IMR-90 (cell line): ENCODE measurements at places on chromosomes 12 and 14.
A peak's percentile ranks its signal among the peaks of the same experiment; 100 is the strongest.

DNA sequence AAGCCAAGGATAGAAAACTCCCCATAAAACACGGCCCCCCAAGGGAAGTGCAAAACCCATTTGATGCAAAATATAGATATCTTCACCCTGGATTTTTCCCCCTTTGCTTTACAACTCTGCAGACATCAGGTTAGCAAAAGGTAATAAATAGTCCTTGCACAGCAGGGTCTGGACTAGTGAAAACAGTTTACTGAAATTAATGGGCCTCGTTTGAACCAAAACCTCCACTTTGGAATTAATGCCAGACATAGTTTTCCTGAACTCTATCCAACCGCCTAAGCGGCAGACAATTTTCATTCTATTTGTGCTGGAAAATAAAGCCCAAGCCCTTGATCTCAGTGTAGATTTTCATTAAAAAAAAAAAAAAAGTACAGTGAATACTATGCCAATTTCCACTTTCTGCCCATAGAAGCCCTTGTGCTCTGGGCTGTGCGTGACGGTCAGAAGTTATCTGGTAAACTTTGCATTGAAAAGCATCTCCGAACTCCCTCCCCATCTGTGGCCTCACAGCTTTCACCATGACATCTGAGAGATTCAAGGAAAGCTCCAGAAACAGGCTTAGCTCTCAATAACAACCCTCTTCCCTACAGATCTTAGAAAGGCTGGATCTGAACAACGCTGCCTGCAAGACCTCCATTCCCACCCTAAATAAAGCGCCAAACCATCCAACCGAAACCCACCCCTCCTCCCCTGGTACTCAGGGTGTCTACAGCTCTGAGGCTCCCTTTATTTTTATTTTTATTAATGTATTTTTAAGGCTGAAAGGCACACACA is 11.0 kb upstream of the IRF2BPL start:
- peaks cover 44% of the 10 kb centered on the region for H3K4me1 ChIP-seq
- DNase-seq, result peak; percentile 69
- no peaks in the 10 kb centered on the region for H3K27me3 ChIP-seq
- H3K36me3 ChIP-seq, result no peaks in the 10 kb centered on the region
- H3K4me3 ChIP-seq, result peak overlapping the region; percentile 5; the same call in 1 of the 2 replicates

DNA sequence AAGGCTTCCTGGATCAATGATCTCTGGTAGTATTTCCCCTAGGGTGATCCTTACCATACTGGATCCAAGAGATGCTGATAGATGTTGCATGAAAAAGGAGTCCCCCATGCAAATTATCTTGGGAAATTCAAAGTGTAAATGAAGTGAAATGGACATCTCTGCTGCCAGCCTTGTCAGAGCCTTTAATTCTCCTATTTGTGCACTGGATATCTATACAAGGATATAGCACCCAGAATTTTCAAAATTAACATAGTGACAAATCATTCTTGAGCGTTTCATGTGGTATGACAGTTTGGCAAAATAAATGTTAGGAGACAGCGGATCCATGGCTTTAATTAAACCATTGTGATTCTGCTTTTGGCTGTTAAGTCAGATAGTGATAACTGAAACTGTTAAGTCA is 260.9 kb downstream of the KSR2 start:
- DNase-seq, result no peak
- H3K36me3 ChIP-seq, result no peaks in the 10 kb centered on the region
- no peaks in the 10 kb centered on the region for H3K27me3 ChIP-seq
- H3K4me3 ChIP-seq, result no peak overlapping the region
- H3K27ac ChIP-seq, result no peak overlapping the region
- H3K4me1 ChIP-seq, result no peaks in the 10 kb centered on the region

DNA sequence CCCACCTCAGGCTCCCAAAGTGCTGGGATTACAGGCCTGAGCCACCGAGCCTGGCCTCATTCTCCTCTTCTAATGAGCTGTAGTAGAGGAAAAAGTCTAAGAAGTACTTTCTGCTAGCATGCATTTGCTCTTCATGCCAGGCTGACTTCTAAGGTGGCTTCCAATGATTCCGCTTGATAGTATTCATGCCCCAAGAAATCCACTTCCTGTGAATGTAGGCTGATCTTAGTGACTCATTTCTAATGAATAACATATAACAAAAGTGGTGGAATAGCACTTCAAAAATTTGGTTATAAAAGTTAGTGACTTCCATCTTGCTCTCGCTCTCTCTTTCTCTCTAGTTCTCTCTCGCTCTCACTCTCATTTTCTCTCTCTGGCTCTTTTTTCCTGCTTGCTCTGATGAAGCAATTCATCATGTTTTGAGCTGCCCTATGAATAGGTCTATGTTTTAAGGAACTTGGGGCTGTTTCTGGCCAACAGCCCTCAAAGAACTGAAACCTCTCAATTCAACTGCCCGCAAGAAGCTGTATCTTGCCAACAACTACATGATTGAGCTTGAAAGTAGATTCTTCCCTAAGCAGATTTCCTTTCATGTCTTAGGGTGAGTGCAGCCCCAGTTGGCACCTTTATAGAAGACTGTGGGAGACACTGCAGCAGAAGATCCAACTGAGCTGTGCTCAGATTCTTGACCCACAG is 282.9 kb downstream of the RMST start:
- H3K4me1 ChIP-seq, result no peaks in the 10 kb centered on the region
- no peak overlapping the region for H3K27ac ChIP-seq
- no peak overlapping the region for H3K4me3 ChIP-seq
- no peak for DNase-seq
- no peaks in the 10 kb centered on the region for H3K27me3 ChIP-seq
- no peaks in the 10 kb centered on the region for H3K36me3 ChIP-seq

DNA sequence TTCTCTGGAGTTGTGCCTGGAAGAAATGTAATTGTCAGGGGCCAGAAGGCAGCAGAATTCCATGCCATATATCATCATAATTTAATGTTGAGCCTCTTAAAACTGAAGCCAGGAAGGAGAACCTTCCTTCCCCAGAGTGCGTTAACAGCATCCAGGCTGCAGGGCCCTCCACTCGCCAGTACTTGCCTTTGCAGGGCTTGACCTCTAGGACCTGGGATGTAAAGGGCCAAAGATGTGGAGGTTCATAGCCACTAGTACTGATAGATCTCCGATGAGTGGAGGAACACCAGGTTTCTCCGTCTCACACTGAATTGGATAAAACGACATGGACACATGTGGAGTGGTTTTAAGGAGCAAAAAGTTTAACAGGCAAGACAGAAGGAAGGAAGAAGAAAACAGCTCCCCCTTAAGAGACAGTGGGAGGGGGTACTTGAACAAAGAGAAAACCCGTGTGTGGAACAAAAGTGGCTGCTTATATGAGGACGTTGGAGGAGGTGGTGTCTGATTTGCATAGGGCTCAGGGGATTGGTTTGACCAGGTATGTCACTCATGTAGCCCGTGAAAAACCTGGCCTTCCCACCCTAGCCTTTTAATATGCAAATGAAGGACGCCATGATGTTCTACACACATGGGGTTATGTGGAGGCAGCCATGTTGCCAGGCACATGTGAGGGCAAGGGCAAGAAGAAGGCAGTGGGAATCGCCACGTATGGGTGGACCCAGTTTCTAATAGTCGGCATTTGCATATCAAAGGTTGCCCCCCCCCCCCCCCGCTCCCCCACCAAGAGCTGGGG is 38.8 kb upstream of the WSCD2 start:
- no peak overlapping the region for H3K27ac ChIP-seq
- DNase-seq, result no peak
- H3K27me3 ChIP-seq, result no peaks in the 10 kb centered on the region
- no peaks in the 10 kb centered on the region for H3K36me3 ChIP-seq

GRCh38 chr14:89842837-89843236 is 111.7 kb downstream of the EFCAB11 start:
- no peak for DNase-seq
- H3K27me3 ChIP-seq, result no peaks in the 10 kb centered on the region
- peak overlapping the region; percentile 69; the same call in 1 of the 2 replicates for H3K27ac ChIP-seq
- peaks cover 11% of the 10 kb centered on the region for H3K4me1 ChIP-seq

GRCh38 chr12:12502815-12503151 is 59.9 kb downstream of the DUSP16 start:
- no peaks in the 10 kb centered on the region for H3K27me3 ChIP-seq
- H3K27ac ChIP-seq, result no peak overlapping the region
- DNase-seq, result no peak
- no peak overlapping the region for H3K4me3 ChIP-seq
- peaks cover 10% of the 10 kb centered on the region for H3K4me1 ChIP-seq
- no peaks in the 10 kb centered on the region for H3K36me3 ChIP-seq

GRCh38 chr12:105846331-105846730 is 292.4 kb downstream of the NUAK1 start:
- no peaks in the 10 kb centered on the region for H3K4me1 ChIP-seq
- H3K27ac ChIP-seq, result no peak overlapping the region
- H3K27me3 ChIP-seq, result peaks cover 3% of the 10 kb centered on the region; the same call in 1 of the 2 replicates
- DNase-seq, result no peak

GRCh38 chr12:70365398-70365647 is 767 bp upstream of the KCNMB4 start:
- no peaks in the 10 kb centered on the region for H3K36me3 ChIP-seq
- peak overlapping the region; percentile 85 for H3K4me3 ChIP-seq
- no peak overlapping the region for H3K27ac ChIP-seq
- no peak for DNase-seq
- peaks cover 3% of the 10 kb centered on the region; the same call in 1 of the 2 replicates for H3K4me1 ChIP-seq

DNA sequence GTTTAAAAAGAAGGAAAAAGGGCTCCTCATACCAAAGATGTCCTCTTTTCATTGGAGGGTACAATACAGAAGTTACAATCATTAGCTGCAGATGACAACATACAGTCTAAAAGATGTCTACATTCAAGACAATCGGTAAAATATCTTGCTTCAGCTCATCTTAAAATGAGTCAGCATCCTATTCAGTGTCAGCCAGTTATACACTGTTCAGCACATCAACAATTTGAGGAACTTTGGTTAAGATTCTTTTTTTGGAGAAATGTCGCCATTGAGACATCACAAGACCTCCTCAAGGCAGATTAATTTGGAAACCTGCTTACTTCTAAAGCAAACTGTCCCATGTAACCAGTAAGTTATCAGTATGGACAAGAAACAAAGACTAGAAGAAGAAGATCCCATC is 100.7 kb upstream of the SLC38A4 start:
- DNase-seq, result no peak
- no peaks in the 10 kb centered on the region for H3K27me3 ChIP-seq
- H3K36me3 ChIP-seq, result no peaks in the 10 kb centered on the region
- no peak overlapping the region for H3K4me3 ChIP-seq
- H3K27ac ChIP-seq, result no peak overlapping the region

GRCh38 chr14:61838661-61839245 is 76.5 kb downstream of the SNAPC1 start:
- H3K4me3 ChIP-seq, result no peak overlapping the region
- H3K27me3 ChIP-seq, result no peaks in the 10 kb centered on the region
- no peaks in the 10 kb centered on the region for H3K36me3 ChIP-seq
- H3K27ac ChIP-seq, result no peak overlapping the region
- peak; percentile 7 for DNase-seq

- DNase-seq, result peak; percentile 92
- H3K36me3 ChIP-seq, result peaks cover 2% of the 10 kb centered on the region; the same call in 1 of the 2 replicates
- no peak overlapping the region for H3K4me3 ChIP-seq
Measured at GRCh38 chr12:14417715-14418114, 52.2 kb downstream of the ATF7IP start.

DNA sequence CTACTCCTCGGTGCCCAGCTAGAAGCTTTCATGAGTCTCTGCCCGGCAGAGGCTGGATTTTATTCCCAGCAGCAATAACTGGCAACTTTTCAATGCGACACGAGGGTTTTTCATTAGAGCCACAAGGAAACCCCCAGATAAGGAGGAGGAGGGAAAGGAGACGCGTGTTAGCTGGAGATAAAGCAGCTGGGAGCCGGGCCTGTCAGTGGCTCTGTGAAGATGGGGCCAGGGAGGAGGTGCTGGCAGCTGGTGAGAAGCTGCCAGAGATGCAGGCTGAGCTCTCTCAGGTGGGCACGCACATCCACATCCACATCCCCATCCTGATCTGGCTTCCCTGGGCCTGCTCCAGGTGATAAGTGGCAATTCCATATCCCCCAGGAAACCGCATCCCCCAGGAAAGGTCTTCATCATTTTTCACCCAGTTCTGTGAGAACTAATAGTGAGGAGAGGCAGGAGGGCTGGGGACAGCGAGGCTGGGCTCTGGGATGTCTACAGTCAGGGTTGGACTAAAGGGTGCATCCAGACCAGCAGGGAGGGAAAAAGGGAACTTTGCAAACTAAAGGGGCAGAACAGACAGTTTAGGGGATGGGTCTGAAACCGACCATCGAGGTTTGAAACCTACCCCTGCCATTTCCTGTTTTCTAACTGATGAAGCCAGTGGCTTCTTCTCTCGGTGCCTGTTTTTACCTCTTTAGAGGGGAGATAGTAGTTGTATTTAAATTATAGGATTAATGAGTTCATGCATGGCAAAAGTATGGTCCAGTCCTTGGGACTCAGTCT is 413.2 kb downstream of the DPF3 start:
- H3K4me1 ChIP-seq, result no peaks in the 10 kb centered on the region; the same call in 1 of the 2 replicates
- DNase-seq, result peak; percentile 2
- no peaks in the 10 kb centered on the region for H3K36me3 ChIP-seq
- H3K27me3 ChIP-seq, result peaks cover 48% of the 10 kb centered on the region

- peak; percentile 84 for DNase-seq
- H3K27me3 ChIP-seq, result no peaks in the 10 kb centered on the region
- H3K4me3 ChIP-seq, result no peak overlapping the region
- H3K36me3 ChIP-seq, result no peaks in the 10 kb centered on the region
- no peaks in the 10 kb centered on the region; the same call in 1 of the 2 replicates for H3K4me1 ChIP-seq
Measured at GRCh38 chr14:80164991-80165721, 46.1 kb downstream of the DIO2 start.

- no peak for DNase-seq
- H3K27me3 ChIP-seq, result peaks cover 49% of the 10 kb centered on the region
- H3K4me1 ChIP-seq, result no peaks in the 10 kb centered on the region
Measured at GRCh38 chr12:104421343-104421742, 35.4 kb upstream of the CHST11 start.

DNA sequence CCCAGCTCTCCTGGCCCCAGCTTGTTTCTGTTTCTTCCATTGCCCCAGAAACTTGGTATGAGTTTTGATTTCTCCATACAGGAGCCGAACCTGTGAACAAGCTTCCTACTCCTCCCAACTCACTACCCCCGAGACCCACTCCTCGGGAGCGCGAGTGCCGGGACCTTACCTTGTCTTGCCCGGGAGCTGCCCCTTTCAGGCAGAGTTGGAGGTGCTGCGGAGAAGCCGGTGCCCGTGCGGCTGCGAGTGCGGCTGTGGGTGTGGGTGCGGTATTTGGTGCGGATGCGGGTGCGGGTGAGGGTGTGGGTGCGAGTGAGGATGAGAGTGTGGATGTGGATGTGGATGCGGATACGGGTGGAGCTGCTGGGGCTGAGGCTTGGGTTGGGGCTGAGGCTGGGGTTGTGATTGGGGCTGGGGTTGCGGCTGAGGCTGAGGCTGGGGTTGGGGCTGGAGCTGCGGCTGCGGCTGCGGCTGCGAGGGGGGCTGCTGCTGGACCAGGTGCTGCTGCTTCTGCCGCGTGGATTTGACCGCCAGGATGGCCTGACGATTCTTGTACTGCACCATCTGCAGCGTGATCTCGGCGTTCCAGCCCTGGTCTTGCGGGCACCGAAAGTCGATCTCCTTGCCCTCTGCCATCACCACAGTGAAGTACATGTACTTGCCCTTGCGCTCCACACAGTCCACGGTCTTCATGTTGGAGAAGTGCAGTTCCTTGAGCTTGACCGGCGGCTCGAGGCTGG is 1.1 kb downstream of the PHLDA1 start:
- no peaks in the 10 kb centered on the region for H3K27me3 ChIP-seq
- H3K4me1 ChIP-seq, result peaks cover 7% of the 10 kb centered on the region
- H3K36me3 ChIP-seq, result peaks cover 28% of the 10 kb centered on the region
- peak; percentile 52 for DNase-seq
